ENCODE measurements at places on chromosomes 7 and 10. TPM values are rescaled to one million over a fixed set of nuclear protein-coding genes. Genes with fewer than 3 reads are reported as not detected.

SLC18A3 gene
- not detected for total RNA-seq

PBLD gene
- total RNA-seq, result 9.2 TPM

SORCS1 gene
- total RNA-seq, result not detected

ARL5B gene
- 16.8 TPM for total RNA-seq

ZWINT gene
- 15.7 TPM for total RNA-seq

CALML3 gene
- total RNA-seq, result 173 TPM

TRIM4 gene
- total RNA-seq, result 24.0 TPM

AKR1B1 gene
- 137 TPM for total RNA-seq

RPEL1 gene
- 0.17 TPM for total RNA-seq

TMEM176A gene
- total RNA-seq, result not detected

USP6NL gene
- 12.2 TPM for total RNA-seq

LRGUK gene
- 0.17 TPM for total RNA-seq

FAM180A gene
- total RNA-seq, result not detected

PAOX gene
- 7.2 TPM for total RNA-seq

TACC2 gene
- total RNA-seq, result 12.7 TPM

PTF1A gene
- not detected for total RNA-seq

SEMA3E gene
- 0.83 TPM for total RNA-seq

GTPBP10 gene
- total RNA-seq, result 43.9 TPM

SPDYE5 gene
- total RNA-seq, result not detected

PLAC9 gene
- not detected for total RNA-seq

FAM25C gene
- not detected for total RNA-seq

TCF7L2 gene
- 7.7 TPM for total RNA-seq

RAMP3 gene
- not detected for total RNA-seq

CLDN3 gene
- 0.83 TPM for total RNA-seq

LIPK gene
- total RNA-seq, result not detected

FFAR4 gene
- not detected for total RNA-seq

Data from mammary epithelial cell (primary cell).